Naive thymus-derived CD4-positive, alpha-beta T cell (primary cell): ENCODE measurements at places on chromosomes 6 and 20. TPM values are rescaled to one million over a fixed set of nuclear protein-coding genes. Genes with fewer than 3 reads are reported as not detected.
A peak's percentile ranks its signal among the peaks of the same experiment; 100 is the strongest.

DNA sequence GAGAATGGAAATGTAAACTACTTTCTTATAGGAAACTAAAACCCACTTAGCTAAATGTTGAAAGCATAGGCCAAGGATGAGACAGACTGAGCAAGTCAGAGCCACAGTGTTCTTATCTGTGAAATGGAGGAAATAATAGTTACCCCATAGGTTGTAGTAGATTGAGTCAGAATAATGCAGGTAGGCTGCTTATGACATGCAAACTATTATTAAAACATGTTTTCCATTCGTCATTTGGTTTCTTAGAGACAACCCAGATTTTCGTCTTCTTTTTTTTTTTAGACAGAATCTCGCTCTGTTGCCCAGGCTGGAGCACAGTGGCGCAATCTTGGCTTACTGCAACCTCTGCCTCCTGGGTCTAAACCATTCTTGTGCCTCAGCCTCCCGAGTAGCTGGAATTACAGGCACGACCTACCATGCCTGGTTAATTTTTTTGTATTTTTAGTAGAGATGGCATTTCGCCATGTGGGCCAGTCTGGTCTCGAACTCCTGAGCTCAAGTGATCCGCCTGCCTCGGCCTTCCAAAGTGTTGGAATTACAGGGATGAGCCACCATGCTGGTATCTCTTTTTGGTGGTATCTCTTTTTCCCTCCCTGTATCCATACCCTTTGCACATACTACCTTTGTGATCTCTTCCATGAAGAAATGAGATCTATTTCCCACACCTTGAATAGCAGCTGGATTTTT, 196.5 kb upstream of the ZNF217 start:
- DNase-seq = no peak

- no peak for DNase-seq
These were observed 455.1 kb downstream of the ADGRB3 start for GRCh38 chr6:69090132-69090531.

- peak; percentile 40 for DNase-seq
These were observed 24.9 kb upstream of the FUCA2 start for GRCh38 chr6:143536461-143536865.

DNA sequence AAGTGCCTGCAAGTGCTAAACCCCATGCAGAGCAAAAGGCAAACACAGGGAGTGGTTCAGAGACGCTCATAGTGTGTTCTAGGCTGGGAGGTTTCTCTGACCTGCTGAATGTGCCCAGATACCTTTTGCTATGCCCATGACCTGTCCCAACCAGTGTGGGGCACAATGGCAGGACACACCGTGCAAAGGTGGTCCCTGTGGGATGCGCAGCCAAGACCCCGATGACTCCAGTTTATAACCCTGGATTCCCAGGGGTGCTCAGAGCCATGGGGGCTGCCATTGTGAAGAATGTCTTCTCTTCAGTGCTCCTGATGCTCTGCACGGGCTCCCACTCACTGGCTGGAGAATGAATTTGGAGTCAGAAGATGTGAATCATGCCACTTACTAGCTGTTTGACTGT, 2.2 kb upstream of the NINL start:
- DNase-seq = no peak

DNA sequence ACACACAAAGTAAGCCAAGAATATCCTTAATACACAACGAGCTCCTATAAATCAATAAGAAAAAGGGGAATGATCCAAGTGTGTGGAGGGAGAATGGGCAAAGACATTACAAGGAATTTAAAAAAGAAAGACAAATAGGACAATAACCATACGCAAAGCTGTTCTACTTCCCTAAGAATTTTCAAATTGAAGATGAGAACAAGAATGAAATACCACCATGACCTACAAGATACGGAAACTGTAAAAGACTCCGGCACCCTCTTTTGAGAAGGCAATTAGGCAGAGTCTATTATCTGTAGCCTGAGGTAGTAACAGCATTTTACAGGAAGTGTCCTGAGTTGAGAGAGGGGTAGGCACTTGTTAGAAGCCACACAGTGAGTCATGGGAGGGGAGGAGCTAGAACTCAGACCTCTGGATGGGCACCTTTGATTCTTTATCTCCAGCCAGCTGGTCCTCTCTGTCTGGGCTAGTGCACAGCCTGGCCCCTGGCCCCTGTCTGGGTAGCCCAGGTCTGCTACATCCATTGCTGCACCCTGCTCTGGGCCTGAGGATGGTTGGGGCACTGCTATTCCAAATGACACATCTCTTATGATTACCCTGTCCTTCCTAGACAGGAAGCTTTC, 15.3 kb downstream of the RSPO4 start:
- no peak for DNase-seq

DNA sequence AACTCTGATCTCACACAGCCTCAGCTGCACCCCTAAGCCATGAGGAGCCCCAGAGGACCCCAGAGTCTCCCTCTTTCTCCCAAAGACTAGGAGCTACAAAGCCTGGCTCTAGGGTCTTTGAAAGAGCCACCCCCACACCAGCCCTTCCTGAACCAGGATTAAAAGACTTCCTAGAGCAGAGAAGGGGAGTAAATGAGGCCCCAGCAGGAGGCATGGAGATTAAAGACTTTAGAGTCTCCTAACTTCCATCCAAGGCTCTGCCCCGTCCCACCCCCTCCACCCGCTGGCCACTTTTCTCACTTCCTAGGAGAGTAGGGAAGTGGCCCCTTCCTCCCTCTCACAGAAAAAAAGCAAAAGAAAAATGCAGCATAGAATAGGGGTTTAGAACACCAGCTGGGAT, 1.7 kb downstream of the PREX1 start:
- no peak for DNase-seq

RAD21L1 gene
- total RNA-seq = 0.58 TPM

SLC24A3 gene
- total RNA-seq = not detected
